Smooth muscle cell of the coronary artery (primary cell): ENCODE measurements at places on chromosomes 6 and 20. TPM values are rescaled to one million over a fixed set of nuclear protein-coding genes. Genes with fewer than 3 reads are reported as not detected.

The FRS3 gene
- 1.1 and 4.7 TPM in 2 replicates for total RNA-seq

The DYNLT2 gene
- total RNA-seq = 0.45 and 0.47 TPM in 2 replicates

The CABLES2 gene
- 0.45 and 0.47 TPM in 2 replicates for total RNA-seq

The BAK1 gene
- total RNA-seq = 10.5 and 19.7 TPM in 2 replicates
